Activated CD4-positive, alpha-beta memory T cell treated with anti-CD3 and anti-CD28 coated beads, Interleukin-2, amount 10 ng/mL, durations not matched to agents 7 days and 5 days (primary cell): ENCODE measurements at places on chromosomes 2 and 18. TPM values are rescaled to one million over a fixed set of nuclear protein-coding genes. Genes with fewer than 3 reads are reported as not detected.
A peak's percentile ranks its signal among the peaks of the same experiment; 100 is the strongest.

DNA sequence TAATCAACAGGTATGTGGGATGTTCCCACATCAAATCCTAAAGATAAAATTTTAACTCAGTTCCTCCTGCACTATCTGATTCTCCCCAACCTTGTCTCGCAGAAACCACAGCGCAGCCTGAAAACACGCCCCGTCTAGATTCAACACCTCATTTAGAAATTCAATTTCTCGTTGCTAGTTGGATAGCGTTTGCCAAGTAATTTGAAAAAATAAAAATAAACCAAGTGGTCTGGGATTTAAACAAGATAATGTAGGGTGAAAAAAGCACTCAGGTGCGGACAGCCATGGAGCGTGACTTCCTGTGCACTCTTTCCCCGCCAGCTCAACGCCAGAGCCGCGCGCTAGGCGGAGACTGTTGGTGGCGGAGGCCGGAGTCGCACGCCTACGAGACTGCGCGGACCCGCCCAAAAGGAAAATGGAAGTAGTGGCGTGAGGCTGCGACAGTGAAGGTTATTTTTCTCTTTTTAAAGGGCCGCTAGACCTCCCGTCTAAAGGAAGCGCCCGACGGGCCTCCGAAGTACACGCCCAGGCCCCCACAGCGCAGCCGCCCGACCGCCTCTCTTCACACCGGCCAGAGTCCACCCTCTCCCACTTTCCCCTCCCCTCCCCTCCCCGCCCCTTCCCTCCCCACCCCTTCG is 615 bp upstream of the CCNT2 start:
- peak; percentile 92 for DNase-seq
- H3K27me3 ChIP-seq: peaks cover 10% of the 10 kb centered on the region
- H3K27ac ChIP-seq: peak overlapping the region; percentile 95
- H3K36me3 ChIP-seq: peaks cover 26% of the 10 kb centered on the region

- no peak overlapping the region for H3K4me3 ChIP-seq
- H3K4me1 ChIP-seq: no peaks in the 10 kb centered on the region
- no peak overlapping the region for H3K27ac ChIP-seq
- no peaks in the 10 kb centered on the region for H3K36me3 ChIP-seq
Observed at GRCh38 chr2:137091704-137092103, 326.4 kb downstream of the THSD7B start.

Gene CDH19
- total RNA-seq: not detected

- no peak for DNase-seq
- H3K4me1 ChIP-seq: no peaks in the 10 kb centered on the region
- H3K27ac ChIP-seq: no peak overlapping the region
- no peaks in the 10 kb centered on the region for H3K27me3 ChIP-seq
- H3K36me3 ChIP-seq: no peaks in the 10 kb centered on the region
Observed at GRCh38 chr18:64275593-64276300, 126.9 kb upstream of the LINC00305 start.

Gene ICOS
- 63.0 TPM for total RNA-seq

Gene RGPD8
- total RNA-seq: 7.9 TPM

Gene CRYBA2
- not detected for total RNA-seq

- no peak overlapping the region for H3K4me3 ChIP-seq
- H3K27me3 ChIP-seq: no peaks in the 10 kb centered on the region
- no peaks in the 10 kb centered on the region for H3K4me1 ChIP-seq
- peaks cover 71% of the 10 kb centered on the region for H3K36me3 ChIP-seq
- H3K27ac ChIP-seq: no peak overlapping the region
Observed at GRCh38 chr2:128134573-128134972, 43.6 kb downstream of the UGGT1 start.

DNA sequence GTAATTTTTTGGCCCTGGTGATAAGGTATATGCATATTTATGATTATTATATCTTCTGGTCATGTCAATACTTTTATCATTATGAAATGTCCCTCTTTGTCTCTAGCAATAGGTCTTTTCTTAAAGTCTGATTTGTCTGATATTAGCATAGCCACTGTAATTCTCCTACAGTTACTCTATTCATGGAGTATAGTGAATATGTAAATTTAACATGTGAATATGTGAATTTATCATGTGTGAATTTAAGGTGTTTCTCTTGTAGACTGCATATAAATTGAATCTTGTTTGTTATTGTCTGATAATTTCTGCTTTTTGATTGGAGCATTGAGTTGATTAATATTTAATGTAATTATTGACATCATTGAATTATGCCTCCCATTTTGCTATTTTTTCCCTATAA is 259.4 kb downstream of the HRH4 start:
- peaks cover 18% of the 10 kb centered on the region for H3K27me3 ChIP-seq
- H3K36me3 ChIP-seq: no peaks in the 10 kb centered on the region
- no peak overlapping the region for H3K27ac ChIP-seq
- H3K4me3 ChIP-seq: no peak overlapping the region
- no peaks in the 10 kb centered on the region for H3K4me1 ChIP-seq

DNA sequence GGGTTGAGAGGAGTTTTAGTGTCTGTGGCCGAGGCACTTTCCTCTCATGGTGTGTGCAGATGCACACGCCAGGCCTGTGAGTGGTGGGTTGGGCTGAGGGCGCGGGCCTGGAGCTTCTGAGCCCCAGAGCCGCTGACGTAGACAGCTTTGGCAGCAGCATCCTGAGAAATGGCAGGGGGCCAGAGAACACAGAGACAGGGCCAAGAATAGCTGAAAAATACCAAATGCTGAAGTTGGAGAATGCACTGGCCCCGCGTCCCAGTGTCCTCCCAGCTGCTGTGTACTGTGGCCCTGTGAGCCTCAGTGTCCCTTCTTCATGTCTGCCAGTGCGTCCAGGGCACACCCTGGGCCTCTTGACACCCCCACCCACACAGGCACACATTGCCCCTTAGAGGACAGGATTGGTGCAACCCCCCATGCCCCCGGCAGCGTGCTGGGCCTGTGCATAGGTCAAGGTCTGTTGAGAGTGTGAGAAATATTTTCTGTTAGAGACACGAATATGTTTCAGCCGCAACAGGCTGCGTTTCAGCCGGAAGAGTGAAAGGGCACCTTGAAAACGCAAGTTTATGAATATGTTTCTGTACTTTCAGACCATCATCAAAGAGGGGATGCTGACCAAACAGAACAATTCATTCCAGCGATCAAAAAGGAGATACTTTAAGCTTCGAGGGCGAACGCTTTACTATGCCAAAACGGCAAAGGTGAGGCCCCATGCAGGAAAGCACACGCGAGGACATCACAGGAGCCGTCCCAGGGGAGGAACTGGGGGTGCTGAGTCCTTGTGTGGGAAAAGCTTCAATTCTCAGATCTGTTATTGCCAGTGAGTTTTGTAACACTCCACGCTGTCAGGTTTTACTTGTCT is 33.6 kb downstream of the DGKD start:
- no peak overlapping the region for H3K4me3 ChIP-seq
- H3K36me3 ChIP-seq: peaks cover 22% of the 10 kb centered on the region
- peaks cover 27% of the 10 kb centered on the region for H3K4me1 ChIP-seq
- no peak for DNase-seq
- H3K27me3 ChIP-seq: no peaks in the 10 kb centered on the region
- no peak overlapping the region for H3K27ac ChIP-seq

DNA sequence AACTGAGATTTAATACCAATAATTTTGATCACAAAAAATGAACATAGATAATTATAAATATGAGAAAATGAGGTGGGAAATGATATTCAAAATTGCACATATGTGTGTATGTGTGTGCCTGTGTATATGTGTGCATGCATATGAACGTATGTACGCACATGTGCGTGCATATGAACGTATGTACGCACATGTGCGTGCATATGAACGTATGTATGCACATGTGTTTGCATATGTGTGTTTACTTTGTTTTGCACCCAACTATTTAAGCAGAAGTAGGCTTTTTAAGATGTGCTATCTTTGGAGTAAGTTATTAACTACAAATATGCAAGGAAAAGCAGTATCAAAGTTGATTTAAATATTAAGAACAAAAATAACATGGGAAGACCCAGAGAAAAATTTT is 484.3 kb downstream of the EPHA4 start:
- no peak overlapping the region for H3K4me3 ChIP-seq
- H3K4me1 ChIP-seq: no peaks in the 10 kb centered on the region
- H3K27ac ChIP-seq: no peak overlapping the region
- no peaks in the 10 kb centered on the region for H3K36me3 ChIP-seq

DNA sequence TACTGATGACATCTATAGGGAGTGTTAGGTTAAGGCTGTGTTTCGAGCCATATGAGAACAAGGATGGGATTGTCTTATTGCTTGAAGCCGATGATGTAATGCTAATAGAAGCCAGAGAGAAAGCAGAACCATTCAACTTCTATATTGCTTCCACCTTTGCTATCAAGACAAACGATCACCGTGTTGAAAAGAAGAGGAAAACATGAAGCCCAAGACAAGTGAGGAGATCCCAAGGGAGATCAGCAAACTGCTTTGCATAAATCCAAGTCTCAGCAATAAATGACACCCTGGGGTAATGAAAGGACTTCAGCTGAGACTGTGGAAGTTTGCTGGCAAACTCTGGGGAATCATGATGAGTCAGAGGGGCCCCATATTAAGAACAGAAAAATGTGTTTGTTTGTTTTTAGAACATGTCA is 206.2 kb downstream of the NCKAP5 start:
- no peak for DNase-seq
- H3K27me3 ChIP-seq: no peaks in the 10 kb centered on the region
- peaks cover 7% of the 10 kb centered on the region for H3K4me1 ChIP-seq
- no peak overlapping the region for H3K4me3 ChIP-seq
